ENCODE measurements at places on chromosomes 2 and 18.

- no peak for DNase-seq
Measured at GRCh38 chr18:31510319-31510718, 12.3 kb downstream of the DSG2 start.

- no peak for DNase-seq
Measured at GRCh38 chr2:128304715-128305554, 13.7 kb downstream of the HS6ST1 start.

GRCh38 chr2:169360984-169361705, 1.2 kb downstream of the LRP2 start:
- DNase-seq, result no peak

DNA sequence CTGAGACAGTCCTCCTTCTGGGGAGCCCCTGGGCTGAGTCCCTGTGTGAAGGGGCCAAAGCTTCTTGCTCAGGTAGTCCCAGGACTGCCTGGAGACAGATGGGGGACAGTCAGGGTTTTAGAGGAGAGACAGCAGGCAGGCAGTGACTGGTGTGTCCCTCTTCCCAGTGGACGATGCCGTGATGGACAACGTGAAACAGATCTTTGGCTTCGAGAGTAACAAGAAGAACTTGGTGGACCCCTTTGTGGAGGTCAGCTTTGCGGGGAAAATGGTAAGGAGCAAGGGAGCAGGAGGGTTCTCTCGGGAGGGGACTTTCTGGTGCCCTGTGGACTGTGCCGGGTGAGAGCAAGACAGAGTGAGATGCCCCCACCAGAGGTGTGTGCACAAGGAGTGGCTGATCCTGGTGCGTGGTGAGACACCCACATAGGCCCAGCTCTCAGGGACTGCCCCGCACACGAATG, 74.8 kb downstream of the DYSF start:
- DNase-seq, result no peak

- no peak for DNase-seq
Measured at GRCh38 chr2:127201452-127201851, 18.6 kb downstream of the CYP27C1 start.

GRCh38 chr2:167732326-167732725, 515.1 kb downstream of the STK39 start:
- DNase-seq, result no peak

Measured in 8988T (cell line).